PC-9 (cell line): ENCODE measurements at places on chromosomes 1 and 21.

DNA sequence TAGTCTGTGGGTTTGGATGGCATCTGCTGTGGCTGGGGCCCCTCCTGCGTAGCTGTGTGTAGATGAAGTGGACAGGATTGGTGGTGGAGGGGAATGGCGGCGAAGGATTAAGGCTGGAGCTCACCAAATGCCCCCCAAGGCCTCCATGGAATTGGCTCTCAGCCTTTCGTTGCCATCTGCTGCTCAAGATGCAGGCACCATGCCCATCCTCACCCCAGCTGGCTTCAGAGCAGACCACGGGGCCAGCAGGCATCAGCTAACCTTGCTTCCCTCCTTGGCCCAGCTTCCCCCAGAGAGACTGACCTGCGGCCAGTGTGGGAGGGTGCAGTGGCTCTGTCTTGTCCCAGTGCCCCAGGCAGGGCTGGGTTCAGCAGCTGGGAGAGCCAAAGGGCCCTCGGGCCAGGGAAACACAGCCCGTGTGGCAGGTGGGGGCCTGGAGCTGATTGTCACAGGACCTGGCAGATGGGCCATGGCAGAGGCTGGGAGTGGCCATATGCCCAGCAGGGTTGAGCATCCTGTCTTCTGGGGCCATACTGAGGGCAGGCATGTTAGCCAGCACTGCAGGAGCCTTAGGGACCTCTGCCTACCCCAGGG is 66.8 kb upstream of the ACTL8 start:
- DNase-seq = no peak

DNA sequence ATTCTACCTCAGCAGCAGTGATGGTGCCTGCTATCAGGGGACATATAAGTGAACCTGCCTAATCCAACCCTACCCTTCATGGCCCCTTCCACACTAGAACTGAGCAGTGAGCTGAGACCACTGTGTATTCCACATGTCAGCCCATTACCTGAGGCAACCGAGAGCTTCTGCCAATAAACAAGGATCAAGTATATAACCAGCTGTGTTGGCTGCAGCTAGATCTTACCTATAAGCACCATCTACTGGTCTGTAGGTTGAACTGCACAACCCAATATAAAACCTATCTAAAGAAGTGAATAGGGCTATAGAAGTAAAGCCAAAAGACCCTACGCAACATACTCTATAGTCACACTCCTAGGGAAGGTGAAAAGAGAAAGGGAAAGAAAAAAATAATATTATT is 376.9 kb downstream of the HHIPL2 start:
- DNase-seq = peak; percentile 38

DNA sequence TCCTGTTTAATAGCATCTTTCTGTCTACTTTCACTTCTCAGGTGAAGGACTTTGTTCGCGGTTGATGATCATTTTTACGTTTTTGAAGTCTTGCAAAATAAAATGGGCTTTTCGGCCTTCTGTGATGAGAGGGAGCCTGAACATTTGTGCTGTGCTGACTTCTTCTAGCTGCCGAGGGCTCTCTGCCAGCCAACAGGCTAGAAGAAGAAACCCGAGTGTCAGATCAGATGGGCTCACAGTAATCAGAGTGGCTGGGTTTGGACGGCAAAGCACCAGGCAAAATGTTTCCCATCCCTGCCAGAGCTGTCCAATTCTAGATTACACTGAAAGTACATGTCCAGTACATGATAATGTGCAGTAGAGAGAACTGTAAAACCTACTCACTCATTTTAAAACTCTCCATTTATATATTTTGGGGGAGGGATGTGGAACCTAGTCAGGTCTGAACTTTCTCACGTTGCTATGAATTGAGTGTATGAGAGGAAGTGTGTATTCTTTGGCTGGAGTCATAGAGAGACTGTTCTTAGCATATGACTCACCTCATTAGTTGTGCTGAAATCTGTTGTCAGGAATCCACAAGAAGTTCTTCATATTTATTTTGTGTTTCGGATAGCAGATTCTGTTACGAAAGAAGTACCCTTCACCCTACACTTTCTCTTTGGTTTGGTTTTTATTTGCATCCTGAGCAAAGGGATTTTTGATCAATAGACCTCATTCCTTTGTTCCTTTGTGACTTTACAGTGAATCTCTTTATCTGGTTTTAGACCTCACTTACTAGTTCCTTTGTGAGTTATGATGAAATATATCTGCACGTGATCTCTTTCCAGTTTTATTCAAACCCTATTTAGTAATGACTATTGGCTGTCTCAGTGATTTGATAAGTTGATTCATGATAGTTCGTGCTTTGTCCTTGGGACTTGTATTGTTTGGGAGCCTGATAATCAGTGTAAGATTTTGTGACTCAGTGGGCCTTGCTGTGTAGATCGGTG is 4.8 kb downstream of the ATP1A1 start:
- DNase-seq = no peak

DNA sequence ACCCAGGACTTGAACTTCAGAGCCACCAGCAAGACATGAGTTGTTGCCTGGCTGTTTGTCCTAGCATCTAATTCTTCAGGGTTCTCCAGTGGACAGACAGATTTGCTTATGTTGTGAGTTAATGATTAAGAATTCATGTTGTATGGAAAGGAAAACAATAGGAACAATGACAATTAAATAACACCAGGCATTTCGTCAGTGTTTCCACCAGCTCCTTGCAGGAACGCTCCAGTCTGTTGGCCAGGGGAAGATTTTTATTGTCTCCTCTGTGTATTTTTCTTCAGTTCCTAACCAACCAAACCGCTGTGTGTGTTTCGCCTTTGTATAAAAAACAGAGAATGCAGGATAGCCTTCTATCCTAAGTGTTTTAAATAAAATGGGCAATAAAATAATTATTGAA is 64.4 kb upstream of the PTGFR start:
- no peak for DNase-seq

DNA sequence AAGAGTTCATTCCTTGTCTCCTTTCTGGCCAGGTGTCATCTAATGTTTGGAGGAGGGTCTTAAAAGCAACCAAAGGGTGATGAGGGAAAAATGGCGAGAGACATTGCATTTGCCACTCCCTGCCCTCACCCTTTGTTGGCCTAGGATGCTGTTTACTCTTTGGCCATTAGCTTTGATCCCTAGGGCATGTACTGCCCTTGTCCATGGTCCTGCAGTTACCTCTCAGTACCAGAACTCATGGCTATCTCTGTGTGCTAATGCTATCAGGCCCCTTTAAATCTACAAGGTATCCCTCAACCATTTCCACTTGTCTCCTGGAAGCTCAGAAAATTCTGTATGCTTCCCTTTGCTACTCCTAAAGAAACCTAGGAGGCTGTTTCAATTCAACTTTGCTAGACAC is 424.8 kb upstream of the PLXNA2 start:
- DNase-seq = no peak

DNA sequence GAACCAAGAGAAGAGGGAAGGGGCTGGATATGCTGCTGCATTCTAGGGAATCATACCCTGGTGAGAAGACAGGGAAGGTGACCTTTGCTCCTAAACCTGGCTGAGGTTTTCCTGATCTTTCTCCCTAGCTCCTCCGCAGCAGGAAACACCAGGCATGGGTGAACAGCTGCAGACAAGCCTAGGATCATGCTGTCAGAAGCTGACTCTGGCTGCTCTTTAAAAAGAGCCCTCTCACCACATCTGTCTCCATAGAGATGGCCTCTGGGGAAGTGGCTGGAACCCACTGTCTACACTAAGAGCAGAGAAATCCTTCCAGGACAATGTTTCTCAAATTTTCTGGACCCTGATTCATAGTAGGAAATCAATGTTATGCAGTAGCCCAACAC is 57.6 kb downstream of the CD34 start:
- DNase-seq = no peak

DNA sequence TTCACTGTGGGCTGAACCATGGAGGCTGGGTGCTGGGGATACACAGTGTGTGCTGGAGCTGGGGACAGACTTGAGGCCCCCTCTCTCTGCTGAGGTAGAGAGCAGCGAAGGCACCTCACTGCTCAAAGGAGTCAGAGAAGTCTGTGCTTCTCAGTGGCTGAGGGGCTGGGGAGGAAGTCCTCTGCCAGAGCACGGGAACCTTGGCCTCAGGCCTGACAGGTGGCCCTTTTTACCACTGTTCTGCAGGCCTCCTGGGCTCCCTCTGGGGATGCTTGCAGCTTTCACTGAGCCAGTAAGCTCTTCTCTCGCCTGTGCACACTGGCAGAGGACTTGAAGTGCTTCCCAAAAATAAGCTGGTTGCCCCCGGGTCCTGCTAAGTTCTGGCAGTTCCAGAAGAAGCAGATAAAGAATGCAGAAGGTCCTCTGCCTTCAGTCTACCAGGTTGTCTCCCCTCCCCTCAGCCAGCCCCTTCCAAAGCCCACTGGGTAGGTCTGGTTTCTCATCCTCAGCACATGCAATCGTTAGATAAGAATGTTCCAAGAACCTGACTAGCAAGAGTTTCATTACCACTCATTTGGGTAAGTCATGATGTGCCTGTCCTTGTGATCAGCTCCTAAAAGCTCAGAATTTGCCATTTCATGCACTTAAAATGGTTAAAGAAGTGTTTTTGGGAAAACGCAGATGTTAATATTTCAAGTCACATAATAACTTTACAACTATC is 53.9 kb downstream of the TENT5C start:
- no peak for DNase-seq

DNA sequence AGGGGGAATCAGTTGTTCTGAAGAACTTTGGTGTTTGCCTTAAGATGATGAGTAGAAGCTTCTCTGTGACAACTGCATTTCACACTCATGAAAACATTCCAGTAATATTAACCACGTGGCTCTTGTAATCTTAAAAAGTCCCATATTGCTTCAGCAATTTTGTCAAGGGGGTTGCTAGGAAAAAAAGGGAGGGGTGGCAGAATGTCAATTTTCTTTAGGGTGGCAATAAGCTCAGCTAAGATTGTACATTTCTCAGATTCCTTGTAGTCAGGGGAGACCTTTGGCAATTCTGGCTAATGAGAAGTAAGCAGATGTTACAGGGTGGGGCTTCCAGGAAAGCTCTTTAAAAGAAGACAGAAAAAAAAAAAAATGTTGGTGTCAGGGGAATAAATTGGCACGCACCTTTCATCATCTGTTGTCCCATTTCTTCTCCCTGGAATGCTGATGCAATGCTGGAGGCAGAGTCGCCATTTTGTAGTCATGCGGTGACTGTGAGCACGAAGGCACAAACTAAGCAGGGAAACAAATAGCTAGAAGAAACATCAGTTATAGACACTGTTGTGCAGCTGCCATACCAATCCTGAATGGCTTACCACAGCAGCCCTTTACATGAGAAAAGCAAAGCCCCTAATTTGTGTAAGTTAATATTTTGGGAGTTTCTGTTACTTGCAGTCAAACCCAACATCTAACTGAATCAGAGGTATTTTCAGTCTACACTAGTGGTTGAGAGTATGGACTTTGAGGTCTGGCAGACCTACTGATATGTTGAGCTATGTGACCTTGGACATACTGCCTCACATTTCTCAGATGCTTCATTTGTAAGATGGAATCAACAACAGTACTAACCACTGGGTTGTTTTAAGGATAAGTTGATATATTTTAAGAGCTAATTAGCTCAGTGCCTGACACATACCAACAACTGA is 56.1 kb upstream of the MRPS6 start:
- no peak for DNase-seq

DNA sequence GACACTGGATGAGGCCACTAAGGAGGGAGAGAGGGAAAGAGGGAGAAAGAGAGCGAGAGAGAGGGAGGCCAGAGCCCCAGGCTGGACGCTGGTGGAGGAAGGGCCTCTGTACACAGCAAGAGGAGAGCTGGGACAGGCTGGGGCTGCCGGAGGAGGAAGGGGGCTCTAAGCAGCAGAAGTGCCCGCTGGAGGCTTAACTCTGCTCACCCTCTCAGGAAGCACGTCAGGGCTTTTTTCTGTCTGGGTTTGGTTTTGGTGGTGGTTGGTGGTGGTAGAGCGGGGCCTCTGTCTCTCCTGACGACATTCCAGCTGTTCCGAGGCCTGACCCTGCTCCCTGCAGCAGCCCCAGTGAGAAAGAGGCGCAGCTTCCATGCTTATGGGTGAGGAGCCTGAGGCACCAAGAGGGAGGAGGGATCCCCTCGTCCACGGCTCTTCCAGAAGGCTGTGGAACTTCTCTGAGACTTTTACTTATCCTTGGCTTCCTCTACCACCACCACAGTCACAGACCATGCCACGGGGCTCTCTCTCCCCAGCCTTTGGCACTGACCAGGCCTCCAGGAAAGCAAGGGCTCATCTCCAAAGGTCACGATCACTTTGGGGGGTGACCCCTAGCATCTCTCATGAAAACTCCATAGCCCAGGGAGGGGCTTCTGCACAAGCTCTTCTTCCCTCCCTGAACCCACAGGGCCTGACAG is 136.4 kb upstream of the VAMP3 start:
- DNase-seq = no peak

DNA sequence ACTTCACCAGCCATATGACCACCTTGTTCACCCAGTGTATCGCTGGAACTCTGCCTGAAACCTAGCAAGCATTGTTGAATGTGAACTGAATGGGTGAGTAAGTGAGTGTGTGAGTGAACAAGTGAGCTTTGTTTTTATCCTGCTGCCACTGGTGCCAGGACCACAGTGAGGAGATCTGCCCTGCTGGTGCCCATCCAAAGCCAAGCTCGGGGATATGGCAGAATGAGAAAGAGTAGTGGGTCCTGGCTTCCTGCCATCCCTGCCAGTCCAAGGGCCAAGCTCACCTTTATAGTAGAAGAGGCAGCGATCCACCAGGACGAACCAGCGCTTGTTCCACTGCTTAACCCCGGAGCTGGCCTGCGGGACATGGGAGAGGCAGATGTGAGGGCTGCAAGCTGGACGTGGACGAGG is 53.4 kb upstream of the GOLT1A start:
- no peak for DNase-seq

DNA sequence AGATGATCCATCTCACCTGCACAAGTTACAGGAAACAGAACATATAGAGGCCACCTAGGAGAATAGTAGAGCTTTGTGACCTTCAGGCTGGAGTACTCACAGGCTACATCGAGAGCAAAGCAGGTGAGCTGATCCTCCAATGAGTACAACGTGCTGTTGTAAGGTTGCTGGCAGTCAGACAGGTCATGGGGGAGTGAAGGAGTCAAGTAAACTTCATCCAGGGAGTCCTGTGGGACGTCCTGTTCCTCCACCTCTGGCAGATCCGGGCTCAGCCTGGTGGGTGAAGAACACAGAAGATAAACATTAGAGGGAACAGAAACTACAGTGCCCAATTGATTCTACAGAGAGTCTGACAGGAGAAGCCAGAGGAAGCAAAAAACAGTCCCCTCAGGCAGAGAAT is 62.5 kb downstream of the PRKAB2 start:
- no peak for DNase-seq

- peak; percentile 64 for DNase-seq
Measured at GRCh38 chr1:25544819-25545218, 1.4 kb downstream of the LDLRAP1 start.

DNA sequence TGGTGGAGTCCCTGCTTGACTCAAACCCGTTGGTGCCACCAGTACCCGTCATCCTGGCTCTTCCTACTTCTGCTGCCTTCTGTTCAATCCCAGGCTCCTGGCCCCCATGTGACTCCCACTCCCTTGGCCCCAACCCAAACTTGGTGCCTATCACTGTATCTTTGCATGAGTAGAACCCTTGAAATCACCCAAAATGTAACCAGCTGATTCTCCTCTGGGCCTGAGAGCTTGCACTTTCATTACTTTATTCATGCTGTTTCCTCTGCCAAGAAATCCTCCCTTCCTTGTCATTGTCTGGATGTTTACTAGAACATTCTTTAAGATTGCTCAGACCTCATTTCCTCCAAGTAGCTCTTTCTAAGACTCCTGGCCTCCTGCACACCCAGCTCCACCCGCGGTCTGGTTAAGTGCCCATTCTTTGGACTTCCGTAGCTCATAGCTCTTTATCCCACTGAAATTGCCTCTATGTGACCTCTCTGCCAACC is 15.7 kb downstream of the PTAFR start:
- DNase-seq = no peak
